SW 1271 (cell line): ENCODE measurements at places on chromosomes 12 and 14.

DNA sequence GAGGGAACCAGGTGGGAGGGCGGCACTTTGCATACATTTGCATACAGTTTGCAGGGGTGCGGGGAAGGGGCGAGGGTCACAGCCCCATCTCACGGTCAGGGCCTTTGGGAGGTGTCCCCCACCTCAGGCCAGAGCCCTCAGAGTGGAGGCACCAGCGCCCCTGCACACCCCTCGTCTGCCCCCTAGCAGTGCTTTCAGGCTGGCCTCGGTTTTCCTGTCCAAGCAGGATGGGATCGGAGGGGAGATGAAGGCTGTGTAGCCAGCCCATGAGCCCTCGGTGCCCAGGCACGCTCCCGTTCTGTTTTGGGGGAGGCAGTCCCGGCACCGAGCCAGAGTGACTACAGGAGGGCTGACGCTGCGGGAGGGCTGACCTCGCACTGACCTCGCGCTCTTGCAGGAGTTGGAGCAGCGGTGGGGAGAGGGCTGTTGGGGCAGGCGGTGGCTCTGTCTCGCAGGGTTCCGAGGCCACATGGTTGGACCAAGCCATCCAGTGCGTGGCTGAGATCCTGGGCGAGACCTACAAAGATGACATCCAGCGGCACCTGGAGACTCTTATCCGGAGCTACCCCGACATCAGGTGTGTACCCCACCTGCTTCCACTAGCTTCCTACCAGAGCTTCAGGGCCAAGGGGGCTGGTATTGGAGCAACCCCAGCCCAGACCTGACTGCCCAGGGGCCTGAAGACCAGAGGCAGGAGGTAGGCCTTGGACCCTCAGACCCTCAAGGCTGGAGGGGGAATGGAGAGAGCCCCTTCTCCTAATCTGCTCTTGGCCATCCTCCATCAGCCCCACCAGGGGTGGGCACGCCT, 13.6 kb downstream of the EXOC3L4 start:
- DNase-seq, result no peak

DNA sequence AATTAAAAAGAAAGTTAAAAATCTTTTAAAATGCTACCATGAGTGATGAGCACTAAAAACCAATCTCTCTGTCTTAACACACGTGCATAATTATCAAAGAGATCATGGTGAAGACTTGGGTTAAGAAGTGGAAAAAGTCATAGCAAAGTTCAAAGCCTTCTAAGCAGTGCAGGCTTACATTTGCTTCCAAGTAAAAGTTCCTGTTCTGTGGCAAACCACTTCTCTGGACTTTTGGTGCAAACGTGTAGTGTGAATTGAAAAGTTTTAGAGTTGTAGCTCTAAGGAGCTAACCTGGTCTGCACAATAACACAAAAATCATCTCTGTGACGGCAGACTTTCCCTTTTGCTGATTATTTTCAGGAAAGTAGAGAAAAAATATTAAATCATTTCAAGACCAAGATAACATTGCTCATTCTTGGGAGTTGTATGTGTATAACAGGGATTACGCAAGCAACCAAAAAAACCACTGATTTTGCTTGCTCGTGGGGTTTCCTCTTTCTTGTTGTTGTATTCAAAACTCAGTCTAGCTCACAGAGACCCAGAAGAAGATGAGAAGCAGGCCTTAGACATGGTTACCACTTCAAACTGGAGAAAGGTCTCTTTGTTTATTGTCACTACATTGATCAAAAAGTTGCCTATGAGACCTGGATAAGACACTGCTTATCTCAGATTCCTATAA, 2.3 kb upstream of the GLIPR1 start:
- DNase-seq, result no peak

DNA sequence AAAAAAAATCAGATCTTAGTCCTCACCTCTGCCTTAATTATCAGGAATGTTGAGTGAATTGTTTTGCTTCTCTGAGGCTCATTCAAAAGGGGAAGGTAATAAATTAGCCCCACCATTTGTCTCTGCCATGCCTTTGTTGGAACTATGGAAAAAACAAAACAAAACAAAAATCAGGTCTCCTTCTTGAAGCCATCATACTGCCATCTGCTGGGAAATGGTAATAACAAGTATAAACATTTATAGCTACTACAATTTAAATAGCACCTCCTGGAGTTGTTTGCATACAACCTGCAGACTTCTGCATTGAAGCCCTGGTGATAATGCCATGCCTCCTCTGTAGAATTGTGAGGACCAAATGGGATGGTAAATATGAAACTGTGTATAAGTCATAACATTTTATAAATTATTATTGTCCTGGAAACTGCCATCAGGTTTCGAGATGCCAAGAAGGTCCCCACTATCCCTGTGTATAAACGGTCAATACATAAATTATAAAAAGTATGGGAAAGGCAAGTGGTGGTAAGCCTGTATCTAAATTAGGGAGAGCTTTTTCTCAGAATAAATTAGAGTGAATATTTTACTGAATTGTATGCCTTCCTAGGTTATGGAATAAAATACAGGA, 87.2 kb upstream of the FGD4 start:
- peak; percentile 20 for DNase-seq

DNA sequence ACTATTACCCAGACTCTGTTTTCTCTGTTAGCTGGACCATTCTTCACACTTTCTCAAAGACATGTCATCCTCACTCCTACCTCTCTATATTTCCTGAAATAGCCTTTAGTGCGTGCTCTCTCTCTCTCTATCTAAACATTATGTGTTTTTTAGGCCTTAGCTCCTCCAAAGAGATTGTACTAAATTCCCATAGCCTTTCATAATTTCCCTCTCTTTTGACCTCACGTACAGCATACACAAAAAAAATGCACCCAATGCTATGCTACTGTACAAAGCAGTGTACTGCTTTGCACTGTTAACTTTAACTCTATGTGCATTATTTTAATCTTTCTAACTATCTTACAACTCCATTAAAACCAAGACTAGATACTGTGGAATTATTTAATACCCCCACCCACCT, 288.4 kb downstream of the DAD1 start:
- no peak for DNase-seq

DNA sequence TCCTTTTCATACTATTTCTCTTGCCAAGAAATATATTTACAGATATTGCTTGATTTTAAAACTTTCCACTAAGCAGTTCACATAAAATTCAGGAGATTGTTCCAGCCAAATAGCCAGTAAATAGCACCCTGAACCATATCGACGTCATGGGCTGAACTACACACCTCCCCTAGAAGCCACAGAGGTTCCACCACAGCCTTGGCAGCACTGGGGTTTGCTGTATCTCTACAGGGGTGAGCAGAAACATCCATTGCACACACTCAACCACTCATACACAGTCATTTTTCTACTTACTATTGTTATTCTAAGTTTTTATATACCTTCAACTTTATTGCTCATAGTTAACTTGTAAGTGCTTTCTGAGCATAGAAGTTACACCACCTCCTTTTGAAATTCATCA, 8.1 kb upstream of the EIF2S3B start:
- DNase-seq, result no peak

GRCh38 chr14:74333909-74334308, 14.4 kb upstream of the VRTN start:
- DNase-seq, result no peak

DNA sequence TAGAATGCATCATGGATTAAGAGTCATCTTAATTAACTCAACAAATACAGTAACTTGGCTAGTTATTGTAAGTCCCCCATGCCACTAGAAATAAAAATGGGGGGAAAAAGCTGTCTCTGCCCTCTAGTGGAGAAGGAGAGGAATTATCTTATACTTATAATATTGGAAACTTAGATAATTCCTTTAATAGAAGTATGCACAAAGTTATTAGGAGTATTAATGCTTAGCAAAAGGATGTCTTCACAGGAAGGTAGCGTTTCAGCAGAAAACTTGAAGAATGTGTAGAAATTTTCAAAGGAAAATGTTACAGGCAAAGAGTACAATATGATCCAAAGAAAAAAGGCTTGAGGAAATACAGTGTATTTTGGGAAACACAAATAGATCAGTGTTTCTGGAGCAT, 19.8 kb downstream of the OR5AU1 start:
- DNase-seq, result no peak

- DNase-seq, result no peak
Measured at GRCh38 chr14:27634056-27634970, 1036.5 kb upstream of the NOVA1 start.

- DNase-seq, result no peak
Measured at GRCh38 chr12:47547077-47547476, 158.8 kb downstream of the RPAP3 start.

DNA sequence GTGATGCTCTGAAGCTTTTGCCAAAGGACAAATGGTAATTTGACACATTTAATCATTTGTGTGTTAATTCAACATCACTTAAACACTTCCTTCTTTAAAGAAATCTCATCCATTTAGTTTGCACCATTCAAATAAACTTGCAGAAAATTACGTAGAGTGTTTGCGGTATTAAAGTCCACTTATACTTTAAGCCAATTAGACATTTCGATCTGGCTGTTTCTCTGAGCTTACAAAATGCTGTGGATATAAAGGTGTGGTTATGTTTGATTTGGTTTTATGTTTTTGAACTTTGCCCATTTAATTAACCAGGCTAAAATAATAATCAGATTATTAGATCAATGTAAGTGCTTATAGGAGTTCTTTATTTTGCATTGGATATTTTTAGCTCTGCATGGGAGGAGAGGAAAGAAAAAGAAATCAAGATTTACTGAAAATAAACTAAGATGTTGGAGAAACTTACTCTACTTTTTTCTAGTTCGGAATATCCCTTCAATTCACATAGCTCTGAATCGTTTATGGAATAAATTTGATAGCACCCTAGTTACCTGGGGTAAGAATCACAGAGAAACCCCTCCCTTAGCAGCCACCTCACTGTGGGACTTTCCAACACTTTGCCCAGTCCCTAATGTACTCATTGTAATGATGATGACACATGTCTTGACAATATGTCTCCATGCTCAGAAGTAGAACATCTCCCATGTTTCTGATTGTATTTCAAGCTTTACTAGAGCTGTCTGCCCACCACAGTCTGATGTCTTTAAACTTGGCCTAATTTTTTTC, 268.0 kb downstream of the BTG1 start:
- DNase-seq, result no peak

GRCh38 chr12:77800501-77800900, 30.2 kb upstream of the NAV3 start:
- DNase-seq, result no peak

DNA sequence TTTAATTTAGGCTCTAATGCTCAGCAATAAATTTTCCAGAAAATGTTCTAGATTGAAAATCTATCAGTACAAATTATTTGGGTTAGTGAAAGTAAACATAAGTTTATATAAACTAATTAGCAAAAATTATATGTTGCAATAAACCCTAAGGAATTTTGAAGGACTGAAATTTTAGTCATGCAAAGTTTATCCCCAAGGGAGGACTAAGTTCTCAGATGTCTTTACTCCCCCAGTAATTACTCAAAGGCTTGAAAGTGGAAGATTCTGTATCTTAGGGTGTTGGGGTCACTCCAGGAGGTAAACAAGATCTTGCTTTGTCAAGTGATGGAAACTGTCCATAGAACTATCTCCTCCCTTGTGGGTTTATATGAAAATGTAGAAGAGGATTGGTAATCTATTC, 183.7 kb downstream of the AKAP6 start:
- DNase-seq, result no peak

GRCh38 chr12:130965668-130966067, 12.0 kb downstream of the ADGRD1 start:
- DNase-seq, result no peak

DNA sequence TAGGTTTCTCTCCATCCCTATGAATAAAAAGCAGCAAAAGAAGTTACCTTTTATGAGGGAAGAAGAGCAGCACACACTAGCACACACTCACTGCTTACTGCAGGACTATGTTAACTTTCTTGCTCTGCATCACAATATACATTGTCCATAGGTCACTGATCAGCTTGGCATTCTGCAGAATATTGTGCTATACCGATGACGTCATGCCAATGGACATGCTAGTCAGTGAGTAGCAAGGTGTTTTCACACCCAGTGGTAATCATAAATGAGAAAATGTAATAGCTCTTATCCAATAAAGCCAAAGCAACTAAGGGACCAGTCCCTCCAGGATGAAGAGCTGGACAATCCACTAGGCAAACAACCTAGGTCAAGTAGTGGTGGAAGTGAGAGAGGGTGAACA, 16.7 kb upstream of the ZDHHC17 start:
- no peak for DNase-seq

DNA sequence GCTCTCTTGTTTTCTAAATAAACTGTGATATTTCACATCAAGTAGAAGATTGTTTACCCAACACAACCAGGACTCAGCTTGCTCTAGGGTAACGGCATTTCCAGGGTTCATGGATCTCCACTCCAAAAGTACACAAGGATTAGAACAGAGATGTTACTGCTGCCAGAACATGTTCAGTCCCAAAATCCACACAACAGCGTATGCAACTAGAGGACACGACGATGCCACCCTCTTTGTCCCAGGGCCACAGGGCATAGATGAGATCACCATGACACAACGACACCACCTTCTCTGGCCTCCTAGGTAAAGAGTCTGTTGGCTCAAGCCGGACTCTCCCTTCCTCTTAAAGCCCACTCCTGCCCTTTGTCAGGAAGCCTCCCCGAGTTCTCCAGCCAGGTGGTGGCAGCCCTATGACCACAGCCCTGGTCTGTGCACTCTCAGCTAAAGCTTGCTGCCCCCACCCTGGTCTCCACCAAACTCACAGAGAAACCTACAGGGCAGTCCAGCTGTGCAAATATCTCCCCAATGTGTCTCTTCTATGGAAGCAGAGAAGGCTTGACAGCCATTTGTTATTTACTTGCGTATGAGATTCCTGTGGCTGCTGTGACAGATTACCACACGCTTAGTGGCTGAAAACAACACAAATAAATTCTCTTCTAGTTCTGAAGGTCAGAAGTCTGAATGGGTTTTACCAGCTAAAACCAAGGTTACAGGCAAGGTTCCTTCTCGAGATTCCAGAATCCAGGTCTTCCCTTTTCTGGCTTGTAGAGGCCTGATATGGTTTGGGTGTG, 10.3 kb downstream of the CLMN start:
- DNase-seq, result no peak

- DNase-seq, result peak; percentile 87
Measured at GRCh38 chr12:14256555-14257169, 108.8 kb upstream of the ATF7IP start.

GRCh38 chr12:116558280-116559161, 660 bp upstream of the MAP1LC3B2 start:
- DNase-seq, result no peak

DNA sequence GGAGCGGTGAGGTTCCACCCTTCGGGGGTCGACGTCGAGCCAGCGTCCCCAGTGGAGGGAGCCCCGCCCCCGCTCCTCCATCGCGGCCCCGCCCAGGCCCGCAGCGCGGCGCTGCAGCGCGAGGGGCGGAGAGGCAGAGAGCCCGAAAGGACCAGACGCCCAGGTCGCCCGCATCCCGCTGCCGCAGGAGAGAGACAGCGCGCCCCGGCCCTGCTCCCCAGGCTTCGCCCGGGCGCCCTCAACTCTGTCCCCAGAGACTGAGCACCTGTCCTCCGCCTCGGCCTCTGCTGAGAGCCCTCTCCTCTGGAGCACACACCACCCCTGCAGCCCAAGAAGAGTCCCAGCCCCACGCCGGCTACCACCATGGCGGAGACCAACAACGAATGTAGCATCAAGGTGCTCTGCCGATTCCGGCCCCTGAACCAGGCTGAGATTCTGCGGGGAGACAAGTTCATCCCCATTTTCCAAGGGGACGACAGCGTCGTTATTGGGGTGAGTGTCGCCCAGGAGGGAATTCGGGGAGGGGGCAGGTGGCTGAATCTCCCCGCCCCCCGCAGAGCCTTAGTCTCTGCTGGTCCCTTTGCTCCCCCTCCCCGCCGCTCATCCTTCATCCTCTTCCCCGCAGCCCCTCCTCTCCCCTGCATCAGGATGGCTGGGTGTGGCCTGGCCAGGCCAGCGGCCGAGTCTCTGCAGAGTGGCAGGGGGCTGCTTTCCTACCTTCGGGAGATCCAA, at the start of gene KIF5A:
Gene KIF5A, plus strand, starts transcription at position 136 of the 732 bp plus-strand sequence. Its CDS starts 228 bp downstream, at position 364.
- no peak for DNase-seq

GRCh38 chr14:101737414-101738339, 23.8 kb upstream of the PPP2R5C start:
- no peak for DNase-seq
